ENCODE measurements at places on chromosomes 4 and X.

DNA sequence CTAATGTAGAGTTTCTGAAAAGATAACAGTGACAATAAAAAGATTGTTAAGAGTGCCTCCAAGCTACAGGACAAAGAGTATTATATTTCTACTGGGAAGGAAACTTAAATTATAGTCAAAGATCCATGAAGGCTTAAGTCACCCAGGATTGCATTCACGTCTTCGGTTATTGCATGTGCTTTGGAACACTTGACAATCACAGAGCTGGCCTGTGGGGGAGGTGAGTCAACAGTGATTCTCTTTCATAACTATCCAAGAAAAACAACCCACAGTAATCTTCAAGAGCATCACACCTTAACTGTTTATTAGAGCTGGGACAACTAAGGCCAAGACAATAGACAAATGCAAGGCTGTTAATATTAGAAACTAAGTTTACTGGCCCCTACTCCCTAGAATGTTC lies 40.3 kb downstream of the PDGFC start:
- DNase-seq: peak; percentile 86

DNA sequence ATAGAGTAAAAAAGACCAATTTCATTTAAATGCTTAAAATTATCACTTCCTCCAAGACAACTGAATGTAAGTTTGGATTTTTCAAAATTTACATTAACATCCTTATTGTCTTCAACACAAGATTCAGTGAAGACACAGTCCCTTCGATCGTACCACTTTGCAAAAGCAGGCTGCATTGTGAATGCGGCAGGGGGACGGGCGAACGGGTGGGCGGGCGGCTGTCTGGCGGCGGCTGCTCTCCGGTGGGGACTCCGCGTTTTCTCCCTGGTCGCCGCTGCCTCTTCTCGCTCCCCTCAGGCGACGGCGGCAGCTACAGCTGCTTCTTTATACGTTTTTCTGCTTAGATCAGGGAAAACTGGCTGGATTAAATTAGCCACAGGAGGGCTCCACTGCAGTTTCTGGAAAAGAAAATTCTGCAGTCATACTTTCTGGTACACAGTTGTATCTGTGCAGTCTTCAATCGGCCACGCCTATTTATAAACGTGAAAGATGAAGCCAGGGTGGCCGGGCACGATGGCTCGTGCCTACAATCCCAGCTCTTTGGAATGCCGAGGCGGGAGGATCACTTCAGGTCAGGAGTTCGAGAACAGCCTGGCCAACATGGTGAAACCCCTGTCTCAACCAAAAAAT lies 33.9 kb upstream of the HPF1 start:
- peak; percentile 76 for DNase-seq

DNA sequence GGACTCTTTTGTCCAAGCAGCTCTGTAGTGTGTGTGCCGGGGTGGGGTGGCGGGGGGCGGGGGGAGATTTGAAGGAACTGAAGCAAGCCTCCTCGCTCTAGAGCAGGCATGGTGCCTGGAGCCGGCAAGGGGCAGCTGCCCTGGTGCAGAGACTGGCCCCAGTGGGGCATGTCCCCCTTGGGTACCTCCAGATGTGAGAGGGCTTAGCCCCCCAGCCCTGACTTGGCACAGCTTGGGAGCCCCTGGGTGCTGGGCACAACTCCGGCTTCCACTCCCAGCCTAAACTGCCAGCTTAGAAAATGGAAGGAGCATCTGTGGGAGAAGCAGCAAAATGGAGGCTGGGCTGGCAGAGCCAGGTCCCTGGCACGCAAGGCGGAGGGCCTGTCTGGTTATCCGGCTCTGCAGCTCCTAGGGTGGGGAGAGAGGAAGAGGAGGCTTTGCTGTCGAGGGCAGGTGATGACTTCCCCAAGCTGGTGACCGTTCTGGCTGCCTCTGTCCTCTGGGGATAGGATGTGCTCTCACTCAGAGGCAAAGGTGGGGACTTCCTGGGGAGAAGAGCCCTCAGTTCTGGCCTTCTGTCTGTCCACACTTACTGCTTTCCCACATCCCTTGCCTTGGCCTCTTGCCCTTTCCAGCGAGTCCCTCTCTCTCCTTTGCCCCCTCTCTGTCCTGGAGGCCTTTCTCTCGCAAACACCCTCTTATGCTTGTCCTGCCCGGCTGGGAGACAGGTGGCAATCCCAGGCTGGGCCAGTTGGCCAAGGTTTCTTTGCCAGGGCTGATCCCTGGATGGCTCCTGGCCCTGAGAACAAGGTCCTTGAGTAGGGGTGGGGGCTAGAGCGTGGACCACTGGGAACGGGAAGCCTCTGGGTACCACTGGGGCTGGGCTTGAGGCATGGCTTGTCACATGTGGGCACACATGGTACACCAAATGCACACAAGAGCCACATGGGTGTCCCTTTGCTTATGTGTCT lies 2.0 kb downstream of the DLG3 start:
- DNase-seq: no peak

GRCh38 chr4:176849076-176849475 lies 56.4 kb upstream of the VEGFC start:
- DNase-seq: peak; percentile 25

All from fibroblast of upper back skin (primary cell).